Smooth muscle cell of bladder (primary cell): ENCODE measurements at places on chromosomes 11 and 22. TPM values are rescaled to one million over a fixed set of nuclear protein-coding genes. Genes with fewer than 3 reads are reported as not detected.

The ZBTB16 gene
- total RNA-seq = 0.09 and 0.71 TPM in 2 replicates

The MB gene
- not detected in 2 replicates for total RNA-seq

The C11orf52 gene
- total RNA-seq = 0.83 TPM in 1 of 2 replicates, not detected in the other

The ABTB2 gene
- 3.1 and 3.8 TPM in 2 replicates for total RNA-seq

The CSRP3 gene
- total RNA-seq = not detected in 2 replicates

The SYT12 gene
- total RNA-seq = 0.14 and 0.55 TPM in 2 replicates

The OR4D5 gene
- total RNA-seq = under 0.01 TPM in 1 of 2 replicates, not detected in the other

The VPS26B gene
- total RNA-seq = 32.4 and 42.0 TPM in 2 replicates

The KRTAP5-2 gene
- total RNA-seq = not detected in 2 replicates

The KCNJ11 gene
- not detected in 2 replicates for total RNA-seq

The SLC22A9 gene
- total RNA-seq = not detected in 2 replicates

The NXPE1 gene
- 0.09 TPM in 1 of 2 replicates, not detected in the other for total RNA-seq

The CRYBA4 gene
- total RNA-seq = not detected in 2 replicates

The NXPE2 gene
- total RNA-seq = 0.14 and 1.1 TPM in 2 replicates

The OR2AG1 gene
- total RNA-seq = not detected in 2 replicates

The POU2AF3 gene
- total RNA-seq = 0.14 TPM in 1 of 2 replicates, not detected in the other

The MFRP gene
- not detected in 2 replicates for total RNA-seq

The SLC22A8 gene
- total RNA-seq = not detected in 2 replicates
